ENCODE measurements at places on chromosomes 13 and 19.

GRCh38 chr19:35287713-35288112 lies 4.2 kb upstream of the MAG start:
- no peak for DNase-seq

DNA sequence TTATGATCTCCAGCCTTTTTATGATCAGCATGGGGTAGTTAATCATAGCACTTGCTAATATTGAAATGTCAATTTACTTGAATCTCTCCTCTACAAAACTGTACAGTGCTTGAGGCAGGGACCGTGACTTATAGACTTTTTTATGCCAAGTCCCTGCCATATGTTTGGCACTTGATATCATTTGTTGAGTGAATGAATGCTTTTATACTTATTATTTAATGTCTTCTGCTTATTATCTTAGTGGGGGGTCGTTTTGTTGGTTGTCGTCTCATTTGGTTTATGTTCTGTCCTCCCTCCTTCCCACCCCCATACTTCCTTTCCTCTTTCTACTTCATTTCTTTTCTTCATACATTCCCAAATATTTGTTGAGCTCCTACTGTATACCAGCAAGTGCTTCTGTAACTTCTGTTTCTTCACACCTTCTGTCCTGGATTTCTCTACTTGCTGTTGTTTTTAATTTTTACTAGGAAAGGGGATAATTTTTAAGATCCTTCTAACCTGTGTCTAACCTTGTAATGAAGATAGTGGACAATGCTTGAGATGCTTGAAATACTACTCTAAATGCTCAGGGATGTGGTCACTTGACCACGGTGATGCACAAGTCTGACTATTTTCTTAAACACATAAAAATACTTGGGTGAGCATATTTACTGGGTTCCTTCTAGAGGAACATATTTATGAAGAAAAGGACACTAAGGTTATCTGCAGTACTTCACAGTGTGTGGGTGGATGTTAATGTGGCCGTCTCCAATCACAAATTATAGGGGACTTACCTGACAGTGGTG lies 223.8 kb downstream of the TDRD3 start:
- no peak for DNase-seq

GRCh38 chr19:35232912-35233311 lies 4.4 kb upstream of the FAM187B start:
- DNase-seq, result no peak

DNA sequence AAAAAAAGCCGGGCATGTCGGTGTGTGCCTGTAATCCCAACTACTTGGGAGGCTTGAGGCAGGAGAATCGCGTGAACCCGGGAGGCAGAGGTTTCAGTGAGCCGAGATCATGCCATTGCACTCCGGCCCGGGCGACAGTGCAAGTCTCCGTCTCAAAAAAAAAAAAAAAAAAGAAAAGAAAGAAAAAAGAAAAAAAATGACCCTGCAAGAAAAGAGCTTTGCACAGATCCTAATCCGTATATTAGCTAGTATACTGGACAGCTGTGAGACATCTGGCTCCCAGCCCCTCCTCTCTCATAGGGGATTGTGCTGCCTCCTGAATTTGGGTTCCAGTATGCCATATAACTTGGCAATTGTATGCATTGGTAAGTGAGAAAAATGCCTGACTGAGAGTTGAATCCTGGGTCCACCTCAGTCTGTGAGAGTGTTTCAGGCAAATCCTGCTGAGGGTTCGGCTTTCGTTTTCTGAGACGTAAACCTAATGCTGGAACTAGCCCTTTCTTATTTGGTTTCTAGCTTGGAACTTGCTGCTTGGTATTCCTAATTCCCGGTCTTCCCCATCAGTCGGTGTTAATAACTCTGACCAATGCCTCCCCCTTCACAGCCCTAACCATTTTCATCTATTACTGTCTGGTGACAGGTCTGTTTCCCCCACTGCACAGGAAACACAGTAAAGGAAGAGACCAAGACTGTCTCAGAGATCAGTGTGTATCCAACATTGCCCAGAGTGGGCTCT lies 1.3 kb upstream of the AKT2 start:
- DNase-seq, result no peak

DNA sequence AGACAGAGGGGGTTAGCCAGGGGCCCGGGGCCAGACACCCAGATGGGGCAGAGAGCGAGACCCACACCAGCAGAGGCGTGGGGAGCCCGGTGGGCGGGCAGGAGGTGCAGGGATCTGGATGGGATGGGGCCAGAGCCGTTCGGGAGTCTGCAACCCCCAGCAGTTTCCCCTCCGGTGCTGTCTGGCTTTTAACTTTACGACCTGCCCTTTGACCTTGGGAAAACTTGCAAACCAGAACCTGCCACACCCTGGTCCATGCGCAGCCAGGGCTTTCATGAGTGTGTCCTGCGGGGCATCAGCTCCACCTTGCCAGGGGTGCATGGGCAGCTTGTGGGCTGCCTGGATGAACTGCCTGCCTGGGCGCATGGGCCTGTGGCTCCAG lies 9.8 kb downstream of the JOSD2 start:
- DNase-seq, result no peak

DNA sequence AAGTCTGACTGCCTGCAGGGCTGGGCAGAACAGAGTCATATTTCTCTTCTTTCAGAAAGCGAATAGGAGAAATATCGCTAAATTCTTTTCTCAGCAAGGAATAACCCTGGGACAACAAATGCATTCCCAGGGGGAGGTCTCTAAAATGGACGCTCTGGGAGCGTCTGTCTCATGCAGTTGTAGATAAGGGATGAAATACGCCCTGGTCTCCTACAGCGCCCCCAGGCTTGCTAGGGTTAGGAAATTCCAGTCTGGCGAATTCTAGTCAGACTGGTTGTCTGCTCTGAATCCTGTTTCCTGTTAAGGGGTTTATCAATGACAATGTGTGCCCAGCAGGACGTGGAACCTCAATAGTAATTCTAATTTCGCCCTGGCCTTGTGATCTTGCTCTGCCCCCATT lies 1214.1 kb downstream of the DIAPH3 start:
- no peak for DNase-seq

- no peak for DNase-seq
Observed at GRCh38 chr13:114196629-114197028, 17.6 kb downstream of the CFAP97D2 start.

DNA sequence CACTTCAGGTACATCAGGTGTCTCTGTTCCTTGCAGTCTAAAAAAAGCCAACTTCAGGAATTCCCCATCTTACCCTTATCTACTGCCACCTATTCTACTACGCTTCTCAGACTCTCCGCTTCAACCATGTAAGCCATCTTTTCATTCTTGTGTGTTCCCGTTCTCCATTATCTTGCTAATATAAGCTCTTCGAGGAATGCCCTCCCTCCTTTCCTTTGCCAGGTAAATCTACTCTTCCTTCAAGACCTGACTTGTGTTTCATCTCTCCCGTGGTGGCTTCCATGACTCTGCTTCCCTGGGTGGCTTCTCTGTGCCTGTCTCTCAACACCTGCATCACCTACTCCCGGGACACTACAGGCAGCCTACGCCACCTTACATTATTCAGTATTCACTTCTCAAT lies 42.3 kb upstream of the MEDAG start:
- DNase-seq, result no peak

- DNase-seq, result no peak
Observed at GRCh38 chr19:17797424-17798201, 2.7 kb downstream of the B3GNT3 start.

All from fibroblast of mammary gland (primary cell).